Peyer's patch (tissue), 4 donors: ENCODE measurements at places on chromosomes 4 and X. TPM values are rescaled to one million over a fixed set of nuclear protein-coding genes. Genes with fewer than 3 reads are reported as not detected.

DNA sequence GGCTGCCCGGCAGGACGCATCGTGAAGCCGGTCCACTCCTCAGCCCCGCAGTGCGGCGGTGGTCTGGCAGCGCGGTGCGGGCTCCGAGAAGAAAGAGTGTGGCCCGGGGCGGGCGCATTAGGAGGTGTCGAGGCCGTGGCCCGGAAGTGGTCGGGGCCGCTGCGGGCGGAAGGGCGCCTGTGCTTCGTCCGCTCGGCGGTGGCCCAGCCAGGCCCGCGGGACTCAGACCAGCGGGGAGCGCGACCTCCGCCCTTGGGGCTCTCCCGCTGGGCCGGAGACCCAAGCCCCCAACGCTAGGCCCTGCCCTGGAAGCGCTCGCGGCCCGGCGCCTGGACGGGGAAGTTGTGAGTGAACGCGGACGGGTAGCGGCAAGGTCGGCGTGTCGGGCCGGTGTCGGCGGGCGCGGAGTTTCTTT is 60.0 kb downstream of the HS3ST1 start:
- no peaks in the 10 kb centered on the region for H3K4me1 ChIP-seq
- no peaks in the 10 kb centered on the region for H3K27me3 ChIP-seq
- no peak overlapping the region for H3K27ac ChIP-seq
- H3K4me3 ChIP-seq = no peak overlapping the region
- H3K36me3 ChIP-seq = no peaks in the 10 kb centered on the region

- H3K27ac ChIP-seq = no peak overlapping the region
- no peaks in the 10 kb centered on the region for H3K36me3 ChIP-seq
- no peak overlapping the region for H3K4me3 ChIP-seq
- no peak for DNase-seq
Measured at GRCh38 chrX:118579417-118579816, 83.8 kb downstream of the DOCK11 start.

DNA sequence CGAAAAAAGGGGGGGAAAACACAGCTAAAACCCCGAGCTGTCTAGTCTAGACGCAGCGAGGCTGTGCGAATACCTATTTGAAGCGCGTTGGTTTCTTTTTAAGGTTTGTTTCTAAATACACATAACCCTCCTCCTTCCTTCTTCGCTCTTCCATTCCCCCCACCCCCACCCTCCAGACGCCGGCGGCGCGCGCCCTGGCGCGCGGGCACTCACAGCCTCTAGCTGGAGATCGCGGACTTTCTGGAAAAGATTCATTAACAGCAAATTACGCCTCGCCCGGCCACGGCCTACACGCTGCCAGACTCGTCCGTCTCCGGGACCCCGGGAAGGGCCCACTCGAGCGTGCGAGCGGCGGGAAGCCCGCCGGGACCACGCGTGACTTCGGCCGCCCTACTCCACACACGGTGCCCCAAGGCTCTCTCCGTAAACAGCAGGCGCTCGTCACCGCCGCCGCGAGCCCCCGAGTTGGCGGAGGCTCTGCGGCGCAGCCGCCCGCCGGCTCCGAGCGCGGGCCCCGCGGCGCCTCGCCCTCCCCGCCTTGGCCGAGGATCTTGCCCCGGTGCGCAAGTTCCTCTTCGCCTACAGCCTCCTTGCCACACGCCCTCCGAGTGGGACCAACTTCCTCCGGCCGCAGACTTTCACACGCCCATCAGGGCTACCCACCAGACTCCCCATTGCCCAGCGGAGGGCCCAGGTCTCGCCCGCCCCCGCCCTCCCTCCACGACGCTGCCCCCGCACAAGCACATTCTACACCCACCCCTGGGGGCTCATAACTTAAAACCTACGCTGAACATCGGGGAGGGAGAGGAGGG is 2.0 kb downstream of the BCOR start:
- no peaks in the 10 kb centered on the region for H3K4me1 ChIP-seq
- peak overlapping the region; percentile 72 for H3K4me3 ChIP-seq
- peak; percentile 56 for DNase-seq
- H3K36me3 ChIP-seq = no peaks in the 10 kb centered on the region
- H3K27ac ChIP-seq = peak overlapping the region; percentile 91

DNA sequence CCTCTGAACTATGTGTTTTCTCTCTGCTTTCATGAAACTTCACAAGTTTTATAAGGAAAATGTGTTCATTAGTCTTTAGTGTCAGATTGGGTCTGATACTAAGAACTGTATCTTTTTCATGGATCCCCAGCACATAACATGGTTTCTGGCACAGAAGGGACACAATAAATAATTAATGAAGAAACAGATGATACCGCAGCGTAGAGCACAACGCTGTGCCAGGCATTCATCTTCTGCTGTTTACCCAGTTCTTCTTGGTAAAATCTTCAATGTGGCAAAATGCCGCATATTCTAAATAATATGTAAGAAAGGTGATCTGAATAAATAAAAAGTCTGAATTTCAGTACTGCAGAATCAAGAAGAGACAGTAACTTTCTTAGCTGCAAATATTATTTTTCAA is 12.3 kb downstream of the SCARB2 start:
- no peak overlapping the region for H3K4me3 ChIP-seq
- no peaks in the 10 kb centered on the region for H3K27me3 ChIP-seq
- no peaks in the 10 kb centered on the region for H3K4me1 ChIP-seq
- H3K27ac ChIP-seq = no peak overlapping the region
- no peak for DNase-seq

The CSAG1 gene
- total RNA-seq = not detected

DNA sequence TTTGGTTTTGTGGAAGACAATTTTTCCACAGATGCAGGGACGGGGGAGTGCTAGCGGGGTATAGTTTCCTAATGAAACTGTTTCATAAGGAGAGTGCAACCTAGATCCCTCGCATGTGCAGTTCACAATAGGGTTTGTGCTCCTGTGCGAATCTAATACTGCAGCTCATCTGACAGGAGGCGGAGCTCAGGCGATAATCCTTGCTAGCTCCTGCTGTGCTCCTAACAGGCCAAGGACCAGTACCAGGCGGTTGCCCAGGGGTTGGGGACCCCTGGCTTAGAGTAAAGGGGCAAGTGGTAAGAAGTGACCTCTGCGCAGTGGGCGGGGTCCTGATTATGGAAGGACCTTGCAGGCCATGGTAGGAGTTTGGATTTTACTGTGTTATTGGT is 3.8 kb downstream of the SCML1 start:
- H3K27me3 ChIP-seq = no peaks in the 10 kb centered on the region
- H3K4me1 ChIP-seq = no peaks in the 10 kb centered on the region
- DNase-seq = no peak
- H3K36me3 ChIP-seq = no peaks in the 10 kb centered on the region
- no peak overlapping the region for H3K27ac ChIP-seq
- H3K4me3 ChIP-seq = no peak overlapping the region

DNA sequence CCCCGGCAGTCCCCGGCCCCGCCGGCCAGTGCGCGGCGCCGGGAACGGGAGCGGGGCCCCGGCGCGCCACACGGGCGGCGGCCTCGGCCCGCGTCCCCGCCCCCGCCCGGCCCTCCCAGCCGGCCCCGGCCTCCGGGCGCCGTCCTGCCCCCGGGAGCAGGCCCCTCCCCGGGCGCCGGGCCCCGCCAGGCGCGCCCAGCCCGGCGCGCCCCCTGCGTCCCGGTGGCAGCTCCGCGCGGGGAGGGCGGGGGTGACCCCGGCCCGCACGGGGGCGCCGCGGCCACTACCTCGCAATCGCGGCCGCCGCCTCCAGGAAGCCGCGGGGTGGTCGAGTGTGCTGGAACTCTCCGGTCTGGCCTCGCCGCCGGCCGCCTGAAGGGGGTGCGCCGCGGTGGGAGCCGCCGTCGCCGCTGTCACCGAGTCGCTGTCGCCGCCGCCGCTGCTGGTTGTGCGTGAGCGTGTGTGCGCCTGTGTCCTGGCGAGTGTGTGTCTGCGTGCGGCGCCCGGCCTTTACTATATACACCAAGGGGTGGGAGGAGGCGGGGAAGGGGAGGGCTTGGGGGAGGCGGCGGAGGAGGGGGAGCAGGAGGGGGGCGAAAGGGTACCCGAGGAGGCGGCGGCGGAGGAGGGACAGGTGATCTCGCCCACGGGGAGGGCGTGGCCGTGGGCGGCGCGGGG is at the start of gene RAI2:
Gene RAI2 (minus strand): TSS at position 488 of the 678 bp plus-strand sequence. CDS start 59,288 bp downstream, outside the sequence.
- H3K27me3 ChIP-seq = no peaks in the 10 kb centered on the region
- H3K36me3 ChIP-seq = no peaks in the 10 kb centered on the region
- peak; percentile 17 for DNase-seq
- no peaks in the 10 kb centered on the region for H3K4me1 ChIP-seq

DNA sequence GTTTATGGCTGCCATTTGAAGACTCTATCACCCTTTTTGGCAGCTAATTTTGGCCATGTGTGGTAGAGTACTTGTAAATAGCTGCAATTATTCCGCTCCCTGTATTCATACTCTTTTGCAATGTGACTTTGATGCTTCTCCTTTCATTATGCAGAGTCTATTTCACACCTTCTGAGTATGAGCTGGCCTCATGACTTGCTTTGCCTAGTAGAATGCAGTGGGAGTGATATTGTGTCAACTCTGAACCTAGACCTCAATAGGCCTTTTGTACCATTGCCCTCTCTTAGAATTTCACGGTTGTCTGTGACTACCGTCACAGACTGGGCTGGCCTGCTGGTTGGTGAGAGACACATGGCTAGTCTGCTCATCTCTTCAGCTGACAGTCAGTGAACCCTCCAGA is 118.8 kb downstream of the DDIT4L start:
- H3K4me3 ChIP-seq = no peak overlapping the region
- H3K36me3 ChIP-seq = no peaks in the 10 kb centered on the region
- DNase-seq = no peak
- H3K27me3 ChIP-seq = no peaks in the 10 kb centered on the region

- H3K4me1 ChIP-seq = no peaks in the 10 kb centered on the region
- H3K27me3 ChIP-seq = no peaks in the 10 kb centered on the region
- H3K4me3 ChIP-seq = no peak overlapping the region
- H3K36me3 ChIP-seq = no peaks in the 10 kb centered on the region
Measured at GRCh38 chr4:118790544-118790943, 45.4 kb downstream of the SEC24D start.

DNA sequence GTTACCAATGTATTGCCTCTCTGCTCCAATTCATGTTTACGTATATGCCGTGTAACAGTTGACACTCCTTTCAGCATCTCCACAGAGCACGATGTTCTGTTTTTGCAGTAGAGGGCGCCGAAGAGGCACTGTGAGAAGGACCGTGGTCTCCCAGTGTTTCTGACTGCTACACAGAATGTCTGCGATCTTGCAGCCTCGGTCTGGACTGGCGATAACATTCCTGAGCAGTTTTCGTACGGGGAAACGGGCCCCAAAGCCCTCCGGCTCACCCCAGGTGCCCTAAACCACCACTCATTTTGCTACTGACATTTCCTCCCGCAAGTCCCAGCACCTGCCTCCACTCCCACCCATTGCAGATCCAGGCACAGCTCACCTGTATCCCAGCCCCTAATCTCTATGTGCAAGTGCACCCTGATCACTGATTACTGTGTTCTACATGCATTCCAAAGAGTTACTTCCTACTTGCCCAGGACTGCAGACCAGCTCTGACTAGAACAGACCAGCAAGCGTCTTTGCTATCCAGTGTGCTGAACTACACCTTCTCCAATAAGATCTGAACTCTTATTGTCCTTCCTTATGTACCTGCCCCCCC is 12.4 kb upstream of the NFXL1 start:
- H3K27ac ChIP-seq = no peak overlapping the region
- no peaks in the 10 kb centered on the region for H3K36me3 ChIP-seq
- H3K4me1 ChIP-seq = no peaks in the 10 kb centered on the region
- peak; percentile 59 for DNase-seq
- H3K4me3 ChIP-seq = peak overlapping the region; percentile 36

The HSFX3 gene
- not detected for total RNA-seq

- no peaks in the 10 kb centered on the region for H3K36me3 ChIP-seq
- H3K27ac ChIP-seq = no peak overlapping the region
- no peaks in the 10 kb centered on the region for H3K4me1 ChIP-seq
- H3K27me3 ChIP-seq = no peaks in the 10 kb centered on the region
- H3K4me3 ChIP-seq = no peak overlapping the region
- no peak for DNase-seq
Measured at GRCh38 chrX:31165241-31166035, 93.6 kb upstream of the FTHL17 start.

GRCh38 chrX:109936114-109936513 is 66.8 kb upstream of the TMEM164 start:
- no peak overlapping the region for H3K4me3 ChIP-seq
- H3K27me3 ChIP-seq = no peaks in the 10 kb centered on the region
- no peak for DNase-seq
- H3K36me3 ChIP-seq = no peaks in the 10 kb centered on the region
- H3K27ac ChIP-seq = no peak overlapping the region

- no peaks in the 10 kb centered on the region for H3K27me3 ChIP-seq
- no peak for DNase-seq
- H3K4me3 ChIP-seq = no peak overlapping the region
- no peak overlapping the region for H3K27ac ChIP-seq
- H3K36me3 ChIP-seq = no peaks in the 10 kb centered on the region
Measured at GRCh38 chrX:123665197-123665596, 67.7 kb downstream of the THOC2 start.
